ENCODE measurements at places on chromosomes 1 and 21.

GRCh38 chr1:4743978-4744750 lies 89.8 kb downstream of the AJAP1 start:
- no peak for DNase-seq

DNA sequence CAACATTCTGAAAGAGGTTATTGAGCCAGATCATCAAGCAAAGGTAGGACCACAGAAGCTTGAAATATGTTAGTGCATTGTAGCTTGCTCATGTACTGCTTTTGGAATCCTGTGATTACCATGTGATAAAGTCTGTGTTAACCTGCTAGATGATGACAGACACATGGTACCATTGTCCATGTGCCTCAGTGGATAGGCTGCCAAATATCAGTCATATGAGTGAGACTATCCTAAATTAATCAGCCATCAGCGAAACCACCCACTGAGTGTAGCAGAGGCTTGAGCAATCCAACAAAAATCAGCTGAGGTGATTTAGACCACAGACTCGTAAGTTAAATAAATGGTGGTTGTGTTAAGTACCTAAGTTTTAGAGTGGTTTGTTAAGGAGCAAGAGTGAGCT lies 32.7 kb upstream of the CRB1 start:
- no peak for DNase-seq

GRCh38 chr1:204376919-204377799 lies 17.4 kb upstream of the PLEKHA6 start:
- no peak for DNase-seq

DNA sequence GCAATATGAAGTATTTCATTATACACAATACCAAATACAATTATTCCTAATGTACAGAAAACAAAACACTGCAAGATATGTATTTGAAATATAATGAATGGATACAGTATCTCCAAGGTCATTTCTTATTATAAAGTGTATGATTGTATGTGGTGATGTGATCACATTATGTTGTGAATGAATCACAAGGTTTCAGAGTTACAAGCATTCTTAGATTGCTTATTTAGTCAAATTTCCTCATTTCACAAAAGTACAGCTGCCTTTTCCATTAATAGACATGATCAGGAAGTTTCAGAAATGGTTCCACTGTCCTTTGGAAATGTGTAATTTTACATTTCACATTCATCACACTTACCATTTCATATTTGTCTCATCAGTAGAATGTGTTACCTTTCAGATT lies 28.3 kb upstream of the NEK7 start:
- no peak for DNase-seq
